SK-N-DZ (cell line): ENCODE measurements at places on chromosomes 5 and 9.

GRCh38 chr5:74594137-74595040, 46.1 kb downstream of the ENC1 start:
- DNase-seq = no peak

GRCh38 chr5:112142769-112143270, 276.3 kb downstream of the EPB41L4A start:
- DNase-seq = no peak

DNA sequence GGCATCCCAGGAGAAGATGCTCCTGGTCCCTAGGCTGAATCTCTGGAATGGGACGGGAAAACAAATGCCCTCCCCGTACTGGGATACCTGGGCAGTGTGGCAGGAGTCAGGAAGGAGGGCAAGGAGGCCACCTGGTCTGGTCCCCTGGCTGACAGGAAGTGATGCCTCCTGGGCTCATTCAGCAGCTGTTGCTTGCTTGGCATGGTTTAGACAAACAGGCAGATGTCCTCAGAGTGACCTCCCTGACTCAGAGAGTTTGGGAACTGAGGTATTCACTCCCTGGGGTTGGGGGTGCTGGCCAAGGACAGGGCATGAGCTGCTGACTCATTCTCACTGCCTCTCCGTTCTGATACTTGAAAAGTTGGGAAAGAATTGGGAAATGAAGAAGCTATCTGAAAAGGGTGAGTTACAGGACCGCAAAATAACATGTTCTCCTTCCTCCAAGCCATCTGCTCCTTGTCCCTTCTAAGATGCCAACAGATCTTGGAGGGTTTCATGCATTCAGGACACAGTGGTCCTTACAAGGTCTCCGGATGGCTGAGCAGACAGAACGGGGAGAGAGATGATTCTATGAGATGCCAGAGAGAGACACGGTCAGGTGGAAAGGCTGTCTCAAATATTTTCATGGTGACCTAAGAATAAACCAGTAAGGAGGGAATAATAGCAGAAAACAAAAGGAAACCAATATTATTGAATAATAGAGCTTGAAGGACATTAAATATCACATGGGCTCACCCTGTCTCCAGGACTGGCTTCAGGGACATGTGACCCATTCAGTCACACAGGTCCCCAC, 534.5 kb downstream of the BNC2 start:
- no peak for DNase-seq

- DNase-seq = no peak
Observed at GRCh38 chr5:158802941-158803341, 296.8 kb downstream of the EBF1 start.
